ENCODE measurements at places on chromosomes 12 and 14.

DNA sequence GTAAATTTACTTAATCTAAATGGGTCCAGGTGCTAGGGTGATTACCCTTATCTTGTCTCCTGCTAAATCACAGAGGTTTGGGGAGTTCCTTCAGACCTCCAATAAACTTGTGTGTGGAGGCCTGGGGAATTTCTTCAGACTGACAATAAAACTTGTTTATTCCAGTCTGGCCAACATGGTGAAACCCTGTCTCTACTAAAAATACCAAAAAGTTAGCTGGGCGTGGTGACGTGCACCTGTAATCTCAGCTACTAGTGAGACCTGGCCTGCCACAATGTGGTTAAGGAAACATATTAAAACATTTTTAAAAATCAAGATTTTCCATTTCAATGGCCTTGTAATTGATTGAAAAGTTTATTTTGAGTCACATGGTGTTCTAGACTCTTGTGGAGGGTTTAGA is 126.9 kb upstream of the FGD4 start:
- no peak for DNase-seq

- DNase-seq: no peak
Measured at GRCh38 chr14:37858733-37859132, 263.3 kb downstream of the TTC6 start.

GRCh38 chr12:131456301-131457027 is 254.4 kb upstream of the SFSWAP start:
- no peak for DNase-seq

GRCh38 chr12:68207276-68207675 is 18.3 kb downstream of the IL26 start:
- DNase-seq: no peak

- DNase-seq: peak; percentile 47
Measured at GRCh38 chr14:81423504-81423903, 23.4 kb upstream of the STON2 start.

DNA sequence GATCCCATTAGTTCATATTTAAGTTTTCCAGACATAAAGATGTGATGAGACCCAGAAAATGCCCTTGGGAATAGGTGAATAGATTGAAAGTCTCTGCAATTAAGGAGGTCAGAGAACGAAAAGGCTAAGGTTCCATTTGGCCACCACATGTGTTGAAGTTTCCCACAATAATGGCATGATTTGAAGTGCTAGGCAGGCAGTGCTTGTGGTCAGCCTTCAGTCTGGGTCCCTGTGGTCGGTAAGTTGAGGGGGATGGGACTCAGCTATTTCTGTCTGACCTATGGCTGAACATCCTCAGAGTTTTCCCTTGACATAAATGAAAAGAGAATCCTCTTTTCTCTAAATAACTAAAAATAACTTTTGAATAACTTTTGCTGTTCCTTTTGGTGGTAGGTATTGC is 92.4 kb downstream of the PELI2 start:
- DNase-seq: no peak

DNA sequence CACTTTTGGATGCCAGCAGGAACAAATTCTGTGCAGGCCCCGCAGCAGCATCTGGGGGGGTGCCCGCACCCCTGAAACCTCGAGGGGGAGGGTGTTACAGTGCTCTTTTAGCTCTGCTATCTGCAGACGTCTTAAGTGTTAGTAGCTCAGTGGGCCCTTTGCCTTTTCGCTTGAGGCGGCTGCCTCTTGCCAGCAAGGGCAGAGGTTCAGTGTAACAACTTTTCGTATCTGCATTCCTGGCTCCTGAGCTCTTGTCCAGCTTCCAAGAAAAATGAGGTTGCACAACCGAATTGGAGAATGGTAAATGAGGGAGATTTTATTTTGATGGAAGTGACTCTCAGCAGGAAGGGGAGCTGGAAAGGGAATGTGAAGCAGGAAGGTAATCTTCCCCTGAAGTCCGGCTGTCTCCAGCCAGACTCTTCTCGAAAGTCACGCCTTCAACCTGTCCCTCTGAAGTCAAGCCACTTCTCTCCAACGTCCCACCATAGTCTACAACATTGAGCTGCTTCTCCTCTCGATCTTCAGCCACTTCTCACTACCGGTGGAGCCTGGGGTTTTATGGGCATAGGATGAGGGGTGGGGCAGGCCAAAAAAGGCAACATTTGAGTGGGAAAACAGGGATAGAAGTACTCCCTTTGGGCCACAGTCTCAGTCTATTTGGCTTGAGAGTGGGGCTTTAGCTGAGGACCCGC is 17.8 kb downstream of the TAS2R50 start:
- DNase-seq: no peak

DNA sequence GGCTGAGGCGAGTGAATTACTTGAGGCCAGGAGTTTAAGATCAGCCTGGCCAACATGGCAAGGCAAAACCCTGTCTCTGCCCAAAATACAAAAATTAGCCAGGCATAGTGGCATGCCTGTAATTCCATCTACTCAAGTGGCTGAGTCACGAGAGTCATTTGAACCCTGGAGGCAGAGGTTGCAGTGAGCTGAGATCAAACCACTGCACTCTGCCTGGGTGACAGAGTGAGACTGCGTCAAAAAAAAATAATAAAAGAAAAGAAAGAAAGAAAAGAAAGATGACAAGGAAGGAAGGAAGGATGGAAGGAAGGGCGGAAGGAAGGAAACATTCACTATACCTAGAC is 159.6 kb upstream of the CNOT2 start:
- DNase-seq: no peak

DNA sequence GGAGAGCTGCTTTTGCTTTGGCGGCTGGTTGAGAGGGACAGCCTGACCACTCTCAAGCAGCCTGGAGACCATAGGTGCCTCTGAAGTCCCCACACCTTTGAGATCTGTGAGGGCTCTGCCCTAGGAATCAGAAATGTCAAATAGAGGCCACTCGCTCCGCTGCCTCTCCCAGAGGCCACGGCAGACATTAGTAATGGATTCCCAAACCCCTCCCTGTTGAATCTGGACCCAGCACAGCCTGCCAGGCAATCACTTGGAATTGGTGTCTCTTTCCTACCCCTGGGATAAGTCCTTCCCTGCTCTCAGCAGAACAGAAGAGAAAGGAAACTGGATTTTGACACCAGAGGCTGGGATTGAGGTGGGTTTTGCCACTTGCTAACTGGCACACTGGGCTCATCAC is 25.0 kb downstream of the MMAB start:
- no peak for DNase-seq

DNA sequence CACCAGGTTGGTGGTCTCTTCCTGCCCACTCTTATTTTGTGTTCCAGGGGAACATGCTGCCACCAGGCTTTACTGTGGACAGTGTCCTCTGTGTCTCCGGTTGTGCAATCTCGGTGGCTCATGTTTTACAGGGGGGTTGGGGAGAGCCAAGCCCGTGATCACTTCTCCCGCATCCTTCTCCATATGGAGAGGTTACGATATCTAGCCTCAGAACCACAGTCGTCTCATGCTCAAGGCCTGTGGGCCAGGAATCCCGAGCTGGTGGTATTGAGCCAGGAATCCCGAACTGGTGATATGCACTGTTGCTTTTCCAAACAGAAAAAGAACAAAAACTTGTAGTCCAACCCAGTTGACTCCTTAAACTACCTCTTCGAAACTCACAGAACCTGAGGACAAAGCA is 37.0 kb upstream of the INF2 start:
- no peak for DNase-seq

DNA sequence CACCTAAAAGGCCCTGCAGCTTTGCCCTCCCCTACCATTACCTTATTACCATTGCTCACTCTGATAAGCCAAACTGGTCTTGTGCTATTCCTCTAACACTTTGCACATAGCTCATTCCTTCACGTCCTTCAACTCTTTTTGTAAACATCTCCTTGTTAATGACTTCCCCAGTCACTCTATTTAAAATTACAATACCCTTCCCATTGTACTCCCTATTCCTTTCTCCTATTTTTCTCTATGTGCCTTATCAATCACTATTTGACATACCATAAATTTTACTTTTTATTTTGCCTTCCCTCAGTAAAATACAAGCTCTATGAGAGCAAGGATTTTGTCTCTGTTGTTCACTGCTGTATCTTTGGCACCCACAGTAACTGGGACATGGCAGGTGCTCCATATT is 5.4 kb downstream of the SARNP start:
- DNase-seq: no peak

GRCh38 chr14:23727566-23728335 is 91.6 kb downstream of the DHRS2 start:
- no peak for DNase-seq

GRCh38 chr12:78886719-78887407 is 22.3 kb downstream of the SYT1 start:
- DNase-seq: no peak

DNA sequence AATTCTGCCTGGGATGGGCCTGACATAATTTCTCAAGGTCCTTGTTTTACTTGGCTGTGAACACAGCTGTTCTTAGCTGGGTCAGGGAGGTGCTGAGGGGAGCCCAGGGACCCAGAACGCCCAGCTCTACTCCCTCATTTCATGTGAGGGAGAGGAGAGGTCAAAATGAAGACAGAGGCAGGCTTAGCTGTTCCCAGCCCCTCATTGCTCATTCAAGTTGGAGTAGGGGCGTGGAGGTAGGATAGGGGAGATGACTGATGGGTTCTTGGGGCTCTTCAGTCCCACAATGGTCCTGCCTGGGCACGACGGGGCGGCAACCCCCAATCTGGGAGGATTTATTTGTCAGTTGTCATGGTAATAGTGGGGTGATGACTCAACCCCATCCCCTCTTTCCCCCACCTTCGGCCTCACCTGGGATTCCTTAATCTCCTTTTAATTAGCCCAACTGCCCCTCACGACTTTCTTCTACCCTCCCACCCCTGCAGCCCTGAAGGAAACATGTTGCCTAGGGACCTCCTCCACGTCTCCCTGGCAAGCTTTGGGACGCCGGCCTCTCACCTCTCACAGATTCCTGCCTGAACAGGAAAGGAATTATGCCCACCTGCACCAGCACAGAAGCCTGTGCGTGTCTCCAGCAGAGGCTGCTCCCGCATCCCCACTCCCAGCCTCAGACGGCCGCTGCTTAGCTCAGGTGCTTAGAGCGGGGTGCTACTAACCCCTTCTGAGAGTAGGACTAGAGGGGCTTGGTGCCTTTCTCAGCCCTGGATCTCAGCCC is 10.2 kb downstream of the SPRYD3 start:
- no peak for DNase-seq

DNA sequence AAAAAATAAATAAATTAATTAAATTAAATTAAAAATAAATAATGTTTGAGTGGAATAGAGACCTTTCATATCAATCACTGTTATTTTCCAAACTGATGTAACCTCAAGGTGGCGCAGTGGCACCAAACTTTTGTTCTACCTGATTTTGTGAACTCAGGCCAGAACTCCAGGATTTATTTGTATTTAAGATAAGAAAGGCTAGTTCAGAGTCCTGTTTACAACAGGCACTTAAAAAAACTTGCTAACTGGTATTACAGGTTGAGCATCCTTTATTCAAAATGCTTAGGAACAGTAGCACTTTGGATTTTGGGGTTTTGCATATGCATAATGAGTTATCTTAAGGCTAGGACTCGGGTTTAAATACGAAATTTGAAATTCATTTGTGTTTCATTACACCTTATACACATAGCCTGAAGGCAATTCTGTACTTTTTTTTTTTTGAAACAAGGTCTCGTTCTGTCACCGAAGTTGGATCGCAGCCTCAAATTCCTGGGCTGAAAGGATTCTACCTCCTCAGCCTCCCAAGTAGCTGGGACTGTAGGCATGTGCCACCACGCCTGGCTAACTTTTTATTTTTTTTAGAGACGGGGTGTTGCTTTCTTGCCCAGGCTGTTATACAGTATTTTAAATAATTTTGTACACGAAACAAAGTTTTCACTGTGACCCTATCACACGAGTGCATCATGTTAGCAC is 32.4 kb downstream of the YY1 start:
- DNase-seq: no peak

DNA sequence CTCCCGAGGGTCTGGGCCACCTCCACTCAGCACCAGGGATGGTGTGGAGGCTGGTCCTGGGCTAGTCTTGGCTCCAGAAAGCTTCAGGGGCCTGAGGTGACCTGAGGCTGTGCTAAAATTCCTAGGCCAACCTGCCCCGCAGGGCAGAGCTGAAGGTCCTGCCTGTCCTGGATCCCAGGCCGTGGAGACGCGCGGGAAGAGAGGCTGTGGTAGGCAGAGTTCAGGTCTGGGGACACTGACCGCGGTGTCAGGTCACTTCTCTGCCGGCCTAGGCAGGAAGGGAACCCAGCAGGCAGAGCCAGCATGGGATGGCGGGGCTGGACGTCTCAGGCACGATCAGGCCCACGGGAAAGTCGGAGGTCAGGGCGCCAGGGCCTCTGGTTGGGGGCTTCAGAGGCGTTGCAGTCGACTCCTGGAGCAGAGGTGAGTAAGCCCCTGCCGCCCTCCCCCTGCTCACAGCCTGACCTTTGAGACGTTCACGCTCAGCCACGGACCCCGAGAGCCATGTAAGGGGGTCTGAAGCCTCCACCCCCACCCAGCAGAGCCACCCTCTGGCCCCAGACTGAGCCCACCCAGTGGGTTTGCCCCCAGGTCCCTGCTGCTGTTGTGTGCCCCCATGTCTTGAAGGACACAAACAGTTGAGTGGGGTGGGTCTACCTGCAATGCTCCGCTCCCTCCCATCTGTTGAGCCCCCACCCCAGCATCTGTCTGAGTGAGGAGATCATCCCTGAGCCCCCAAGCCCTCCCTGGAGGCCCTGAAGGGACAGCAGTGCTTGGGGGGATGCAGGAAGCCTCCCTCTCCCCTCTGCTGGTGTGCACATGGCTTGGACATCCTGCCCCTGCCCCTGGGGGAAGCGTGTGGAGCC is 142.7 kb downstream of the KIF26A start:
- DNase-seq: peak; percentile 70

GRCh38 chr12:46693034-46693433 is 132.8 kb downstream of the SLC38A4 start:
- DNase-seq: no peak

GRCh38 chr14:95956601-95957460 is 80.2 kb downstream of the TUNAR start:
- no peak for DNase-seq

DNA sequence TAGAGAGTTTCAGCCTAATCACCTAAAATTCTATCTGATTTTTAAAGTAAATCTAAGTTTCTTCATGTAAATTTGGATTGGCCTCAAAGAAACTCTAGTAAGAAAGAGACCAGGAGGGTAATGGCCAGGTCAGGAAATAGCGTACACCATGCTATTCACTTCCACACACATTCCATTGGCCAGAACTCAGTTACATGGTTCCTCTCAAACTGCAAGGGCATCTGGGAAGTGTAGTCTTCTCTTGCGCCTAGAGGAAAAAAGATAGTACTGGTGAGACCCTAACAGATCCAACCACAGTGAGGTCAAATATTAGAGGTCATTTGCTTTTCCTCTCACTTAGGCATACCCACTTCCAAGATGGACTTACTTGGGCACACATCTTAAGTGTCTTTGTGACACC is 39.1 kb downstream of the MBIP start:
- no peak for DNase-seq

DNA sequence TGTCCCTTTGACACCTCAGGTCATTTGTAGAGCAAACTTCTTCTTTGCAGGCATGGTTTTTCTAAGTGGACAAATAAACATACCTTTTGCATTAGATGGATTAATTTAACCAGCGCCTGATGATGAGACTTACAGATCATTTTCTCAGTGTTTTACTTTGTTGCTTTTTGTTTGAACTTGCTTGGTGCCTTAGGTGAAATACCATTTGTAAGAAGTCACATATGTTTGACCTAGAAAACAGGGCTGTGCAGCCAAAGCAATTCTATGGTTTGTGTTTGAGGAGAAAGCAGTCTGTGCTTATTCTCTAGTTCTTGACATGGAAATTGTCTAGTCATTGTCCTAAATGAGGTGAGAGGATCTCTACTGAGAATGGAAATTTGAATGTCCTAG is 111.1 kb downstream of the DIP2B start:
- no peak for DNase-seq

- no peak for DNase-seq
Measured at GRCh38 chr14:69973846-69974245, 94.6 kb downstream of the SMOC1 start.

GRCh38 chr14:72183631-72184030 is 251.4 kb downstream of the RGS6 start:
- no peak for DNase-seq

Data from liver (tissue), 10 donors.